ENCODE measurements at places on chromosomes 11 and 22.
A peak's percentile ranks its signal among the peaks of the same experiment; 100 is the strongest.

- peak; percentile 61 for DNase-seq
Measured at GRCh38 chr22:26648011-26648497, 9.3 kb upstream of the MIAT start.

GRCh38 chr11:73152086-73152853 lies 10.2 kb upstream of the FCHSD2 start:
- DNase-seq: no peak

DNA sequence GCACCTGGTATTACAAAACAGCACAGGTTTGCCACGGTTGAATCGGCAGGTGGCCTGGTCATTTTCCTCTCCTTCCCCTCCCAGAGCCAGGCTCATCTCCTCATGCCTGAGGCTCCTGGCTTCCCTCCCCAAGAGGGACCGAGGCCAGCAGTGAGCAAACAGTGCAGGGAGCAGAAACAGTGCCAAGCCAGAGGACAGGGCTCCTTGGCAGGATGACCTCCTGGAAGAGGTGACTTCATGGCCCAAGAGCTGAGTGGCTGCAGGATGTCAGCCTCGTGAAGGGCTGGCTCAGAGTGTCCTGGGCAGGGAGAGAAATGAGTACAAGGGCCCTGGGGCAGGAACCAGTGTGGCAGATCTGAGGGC lies 22.8 kb upstream of the PPFIA1 start:
- no peak for DNase-seq

GRCh38 chr22:49825436-49825835 lies 2.2 kb downstream of the BRD1 start:
- no peak for DNase-seq

DNA sequence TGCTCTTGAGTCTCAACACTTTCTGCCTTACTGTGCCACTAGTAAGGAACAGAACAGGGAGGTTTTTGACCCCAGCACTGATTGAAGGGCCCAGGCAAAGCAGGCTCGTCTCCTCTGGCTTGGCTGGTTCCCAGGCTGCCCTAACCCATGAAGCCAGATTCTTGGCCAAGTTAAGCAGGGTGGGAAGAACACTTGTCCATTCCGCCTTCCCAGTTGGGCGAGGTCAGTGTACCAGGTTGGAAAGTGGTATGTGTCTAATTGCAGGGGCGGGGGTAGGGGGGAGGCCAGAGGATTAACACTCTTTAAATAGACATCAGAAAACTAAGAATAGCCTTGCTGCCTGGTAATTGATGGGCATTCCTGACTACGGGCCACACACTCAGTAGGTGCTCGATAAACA lies 14.4 kb downstream of the TIMP3 start:
- DNase-seq: no peak

- no peak for DNase-seq
Measured at GRCh38 chr11:27812341-27812740, 112.1 kb upstream of the BDNF start.

GRCh38 chr11:99368583-99368982 lies 347.8 kb downstream of the CNTN5 start:
- no peak for DNase-seq

- no peak for DNase-seq
Measured at GRCh38 chr11:116077092-116077491, 572.9 kb upstream of the CADM1 start.

- DNase-seq: no peak
Measured at GRCh38 chr22:49826603-49827270, 936 bp downstream of the BRD1 start.

GRCh38 chr11:59218893-59219292 lies 6.2 kb upstream of the MPEG1 start:
- no peak for DNase-seq

DNA sequence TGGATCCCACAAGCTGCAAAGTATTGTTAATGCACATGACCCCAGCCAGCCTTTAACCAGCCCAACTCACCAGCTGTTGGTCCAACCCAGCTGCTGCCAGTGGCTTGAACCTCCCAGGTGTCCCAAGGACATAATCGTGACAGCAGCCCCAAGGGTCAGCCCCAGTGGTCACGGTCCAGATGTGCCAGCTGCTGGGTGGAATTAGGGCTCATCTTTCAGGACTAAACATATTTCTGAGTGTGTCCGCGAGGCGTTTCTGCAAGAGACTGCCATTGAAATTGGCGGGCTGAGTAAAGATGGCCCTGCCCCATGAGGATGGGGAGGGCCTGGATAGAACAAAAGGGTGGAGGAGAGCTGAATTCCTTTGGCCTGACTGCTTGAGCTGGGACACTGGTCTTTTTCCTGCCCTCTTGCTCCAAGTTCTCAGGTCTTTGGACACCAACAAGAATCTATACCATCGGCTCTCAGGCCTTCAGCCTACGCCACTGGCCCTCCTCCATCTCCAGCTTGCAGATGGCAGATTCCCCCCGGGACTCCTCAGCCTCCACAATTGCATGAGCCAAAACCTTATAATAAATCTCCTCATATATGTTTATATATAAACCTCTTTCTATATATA lies 240.2 kb downstream of the MN1 start:
- DNase-seq: no peak

DNA sequence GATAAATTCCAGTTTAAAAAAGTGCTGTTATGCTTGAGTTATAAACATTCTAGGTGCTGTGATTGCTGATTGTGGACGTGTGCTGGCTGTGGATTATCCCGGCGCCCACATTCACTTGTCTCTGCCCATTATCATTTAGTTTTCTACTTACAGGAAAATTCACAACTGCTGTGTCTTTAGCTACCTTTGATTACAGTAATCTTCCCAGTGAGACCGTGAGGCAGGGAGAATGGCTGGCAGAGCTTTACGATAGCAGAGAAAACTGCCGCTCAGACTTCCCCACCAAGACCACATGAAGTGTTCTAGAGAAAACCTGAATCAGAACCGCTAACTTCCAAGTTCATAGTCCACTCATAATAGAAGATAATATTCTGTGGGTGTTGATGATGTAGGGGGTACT lies 34.6 kb upstream of the NELL1 start:
- DNase-seq: no peak

DNA sequence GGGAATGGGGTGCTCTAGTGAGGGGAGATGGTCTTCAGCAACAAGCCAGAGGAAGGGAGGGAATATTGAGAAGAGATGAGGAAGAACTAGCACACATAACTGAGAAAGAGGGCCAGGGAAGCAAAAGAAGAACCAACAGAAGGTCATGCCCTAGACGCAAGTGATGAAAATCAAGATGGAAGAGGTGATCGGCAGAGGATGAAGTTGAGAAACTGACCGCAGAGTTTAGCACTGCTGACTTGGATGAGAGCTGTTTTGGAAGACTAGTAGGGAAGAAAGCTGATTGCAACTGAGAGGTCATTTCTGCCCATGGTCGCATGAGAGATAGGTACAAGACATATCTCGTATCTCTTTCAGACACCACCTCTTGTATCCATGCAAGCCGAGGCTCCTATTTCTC lies 2.9 kb downstream of the SPINDOC start:
- DNase-seq: no peak

DNA sequence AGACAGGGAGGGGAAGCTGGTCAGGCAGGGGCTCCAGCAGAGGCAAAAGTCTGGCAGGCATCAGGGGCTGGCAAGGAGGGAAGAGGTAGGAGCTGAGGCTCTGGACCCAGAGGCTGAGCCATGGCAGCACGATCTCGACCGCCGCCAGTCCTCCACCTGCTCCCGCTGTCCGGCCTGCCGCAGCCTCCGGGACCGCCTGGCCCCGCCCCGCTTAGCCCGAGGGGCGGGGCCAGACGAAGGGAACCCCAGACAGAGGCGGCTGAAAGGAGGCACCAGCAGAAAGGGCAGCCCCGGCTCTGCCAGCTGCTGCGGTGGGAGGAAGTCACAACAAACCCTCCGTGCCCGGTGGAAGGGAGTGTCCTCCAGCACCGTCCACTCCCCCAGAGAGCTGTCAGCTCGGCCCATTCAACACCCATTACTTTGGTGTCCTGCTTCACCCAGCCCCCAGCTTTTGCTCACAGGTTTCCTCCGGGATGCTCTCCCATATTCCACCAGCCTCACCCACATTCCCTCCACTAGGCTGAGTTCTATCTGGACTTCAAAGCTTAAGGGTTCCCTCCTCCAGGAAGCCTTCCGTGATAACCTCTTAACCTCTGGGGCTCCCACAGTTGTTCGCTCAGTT lies at the start of gene MFNG:
Gene MFNG, minus strand, starts transcription at position 161 of the 622 bp plus-strand sequence. CDS start 207 bp downstream, outside the sequence.
- DNase-seq: peak; percentile 89

GRCh38 chr11:4090258-4090657 lies 4.3 kb upstream of the RRM1 start:
- no peak for DNase-seq

DNA sequence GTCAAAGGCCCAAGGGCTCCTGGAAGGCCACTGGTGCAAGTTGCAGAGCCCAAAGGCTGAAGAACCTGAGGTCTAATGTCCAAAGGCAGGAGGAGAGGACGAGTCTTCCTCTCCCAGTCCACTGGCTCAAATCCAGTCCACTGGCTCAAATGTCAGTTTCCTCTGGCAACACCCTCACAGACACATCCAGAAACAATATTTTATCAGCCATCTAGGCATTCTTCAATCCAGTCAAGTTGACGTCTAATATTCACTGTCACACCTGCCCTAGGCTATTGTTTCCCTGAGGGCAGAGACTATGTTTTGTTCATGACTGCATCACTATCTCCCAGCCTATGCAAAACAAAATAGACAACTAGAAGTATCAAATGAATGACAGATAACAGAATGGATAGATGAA lies 148.1 kb downstream of the SPON1 start:
- no peak for DNase-seq

GRCh38 chr11:68411501-68411991 lies 49.0 kb upstream of the PPP6R3 start:
- DNase-seq: no peak

GRCh38 chr11:619628-620050 lies 3.9 kb upstream of the IRF7 start:
- DNase-seq: no peak

GRCh38 chr22:40511604-40512003 lies 124.9 kb downstream of the MRTFA start:
- no peak for DNase-seq

DNA sequence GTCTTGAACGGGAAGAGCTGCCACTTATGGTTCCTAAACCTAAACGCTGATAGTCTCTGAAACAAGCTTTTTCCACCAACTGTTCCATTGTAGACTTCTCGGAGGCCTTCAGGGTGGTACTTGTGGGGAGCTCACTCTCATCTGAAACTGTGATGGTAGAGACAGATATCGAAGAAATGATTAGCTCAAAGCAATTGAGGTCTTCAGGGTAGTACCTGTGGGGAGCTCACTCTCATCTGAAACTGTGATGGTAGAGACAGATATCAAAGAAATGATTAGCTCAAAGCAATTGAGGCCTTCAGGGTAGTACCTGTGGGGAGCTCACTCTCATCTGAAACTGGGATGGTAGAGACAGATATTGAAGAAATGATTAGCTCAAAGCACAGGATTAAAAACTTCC lies 175.7 kb downstream of the SWAP70 start:
- DNase-seq: no peak

- DNase-seq: no peak
Measured at GRCh38 chr11:88100151-88100550, 75.1 kb downstream of the RAB38 start.

DNA sequence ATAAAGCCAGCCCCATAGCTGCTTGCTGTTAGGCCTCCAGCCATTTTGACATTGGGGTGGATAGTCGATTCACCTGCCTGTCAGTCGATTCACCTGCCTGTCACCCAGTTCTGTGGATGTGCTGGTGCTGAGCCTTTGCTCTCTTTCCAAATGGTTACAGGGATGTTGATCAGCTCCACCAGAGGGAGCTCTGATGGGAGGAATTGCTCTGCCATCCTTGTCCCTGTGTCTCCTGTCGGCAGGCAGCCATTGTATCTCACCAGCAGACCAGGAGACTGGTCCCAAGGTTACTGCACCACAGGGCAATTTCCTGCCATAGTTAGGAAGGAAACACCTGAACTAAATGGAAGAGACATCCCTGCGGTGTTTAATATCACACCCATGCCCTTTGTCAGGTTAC lies 6.1 kb downstream of the MPEG1 start:
- DNase-seq: peak; percentile 49

DNA sequence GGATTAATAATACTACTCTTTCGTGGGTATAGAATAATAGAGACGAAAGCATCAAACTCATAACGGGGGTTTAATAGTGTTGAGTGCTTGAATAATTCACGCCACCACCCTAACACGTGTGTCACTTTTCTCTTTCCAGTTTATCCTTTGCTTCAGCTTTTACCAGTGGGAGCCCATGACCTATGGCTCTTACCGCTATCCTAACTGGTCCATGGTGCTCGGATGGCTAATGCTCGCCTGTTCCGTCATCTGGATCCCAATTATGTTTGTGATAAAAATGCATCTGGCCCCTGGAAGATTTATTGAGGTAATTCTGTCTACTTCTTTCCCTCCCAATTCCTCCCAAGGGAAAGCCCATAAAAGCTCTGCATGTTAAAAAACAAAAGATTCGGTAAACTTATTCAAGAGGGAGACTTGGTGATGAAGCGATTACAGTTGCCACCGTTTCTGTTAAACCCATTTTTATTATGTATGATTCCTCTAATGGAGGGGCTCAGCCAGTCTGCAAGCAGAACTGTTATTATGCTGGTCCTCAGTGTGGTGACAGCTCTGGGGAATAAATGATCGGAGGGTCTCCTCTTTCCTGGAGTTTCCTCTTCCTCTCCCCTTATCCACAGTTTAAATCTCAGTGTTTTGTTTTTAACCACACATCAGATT lies 17.1 kb upstream of the NELL1 start:
- no peak for DNase-seq

GRCh38 chr11:746289-747157 lies 741 bp upstream of the TALDO1 start:
- peak; percentile 53 for DNase-seq

GRCh38 chr11:100941033-100941432 lies 188.6 kb downstream of the PGR start:
- no peak for DNase-seq

GRCh38 chr22:30033901-30034300 lies 46.4 kb upstream of the HORMAD2 start:
- no peak for DNase-seq

DNA sequence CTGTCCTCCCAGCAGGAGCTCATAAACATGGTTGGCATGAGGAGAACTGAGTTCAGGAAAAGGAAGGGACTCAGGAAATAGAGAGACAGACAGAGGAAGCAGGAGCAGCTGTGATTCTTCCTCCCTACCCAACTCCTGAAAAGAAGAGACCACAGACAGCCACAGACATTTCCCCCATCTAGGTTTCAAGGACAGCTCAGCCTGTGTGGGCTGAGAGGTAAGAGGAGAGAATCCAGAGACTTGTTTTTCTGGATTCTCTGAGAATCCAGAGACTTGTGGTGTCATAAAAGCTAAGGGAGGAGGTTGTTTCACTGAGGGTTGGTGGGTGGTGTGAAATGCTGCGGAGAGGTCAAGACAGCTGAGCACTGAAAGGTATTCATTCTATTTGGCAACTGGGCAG lies 19.0 kb upstream of the STK33 start:
- peak; percentile 38 for DNase-seq

- no peak for DNase-seq
Measured at GRCh38 chr11:37371346-37371970, 773.4 kb upstream of the RAG2 start.

All from KBM-7 (cell line).